Muscle of leg (tissue), 16 donors: ENCODE measurements at places on chromosomes 1 and 21. TPM values are rescaled to one million over a fixed set of nuclear protein-coding genes. Genes with fewer than 3 reads are reported as not detected.
A peak's percentile ranks its signal among the peaks of the same experiment; 100 is the strongest.

DNA sequence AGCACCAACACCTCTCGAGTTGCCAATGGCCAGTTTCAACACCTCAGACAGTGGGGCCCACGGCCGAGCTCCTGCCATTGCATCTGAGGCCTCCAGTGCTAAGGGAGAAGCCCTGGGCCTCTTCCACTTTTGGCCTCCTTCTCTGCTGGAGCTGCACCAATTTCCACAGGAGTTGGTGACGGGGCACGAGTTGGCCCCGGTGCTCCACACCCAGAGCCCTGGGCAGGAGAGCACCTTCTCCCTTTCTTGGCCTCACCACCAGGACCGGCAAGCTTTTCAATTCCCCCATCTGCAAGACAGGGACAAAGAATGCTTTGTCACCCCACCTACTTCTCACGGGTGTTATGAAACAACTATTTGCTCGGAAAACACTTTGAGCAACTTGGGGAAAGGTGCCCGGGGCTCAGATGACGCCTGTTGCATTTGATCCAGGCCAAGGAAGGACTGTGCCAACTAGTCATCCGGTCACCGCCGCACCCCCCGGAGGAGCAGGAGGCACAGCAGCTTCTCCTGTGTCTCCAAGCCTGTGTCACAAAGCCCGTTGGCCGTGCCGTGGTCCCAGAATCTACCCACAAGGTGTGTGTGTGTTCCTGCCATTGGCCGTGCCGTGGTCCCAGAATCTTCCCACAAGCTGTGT is 55.2 kb downstream of the TOMM20 start:
- peak; percentile 41 for DNase-seq

GRCh38 chr1:13820055-13820454 is 120.1 kb downstream of the PRDM2 start:
- DNase-seq: no peak

DNA sequence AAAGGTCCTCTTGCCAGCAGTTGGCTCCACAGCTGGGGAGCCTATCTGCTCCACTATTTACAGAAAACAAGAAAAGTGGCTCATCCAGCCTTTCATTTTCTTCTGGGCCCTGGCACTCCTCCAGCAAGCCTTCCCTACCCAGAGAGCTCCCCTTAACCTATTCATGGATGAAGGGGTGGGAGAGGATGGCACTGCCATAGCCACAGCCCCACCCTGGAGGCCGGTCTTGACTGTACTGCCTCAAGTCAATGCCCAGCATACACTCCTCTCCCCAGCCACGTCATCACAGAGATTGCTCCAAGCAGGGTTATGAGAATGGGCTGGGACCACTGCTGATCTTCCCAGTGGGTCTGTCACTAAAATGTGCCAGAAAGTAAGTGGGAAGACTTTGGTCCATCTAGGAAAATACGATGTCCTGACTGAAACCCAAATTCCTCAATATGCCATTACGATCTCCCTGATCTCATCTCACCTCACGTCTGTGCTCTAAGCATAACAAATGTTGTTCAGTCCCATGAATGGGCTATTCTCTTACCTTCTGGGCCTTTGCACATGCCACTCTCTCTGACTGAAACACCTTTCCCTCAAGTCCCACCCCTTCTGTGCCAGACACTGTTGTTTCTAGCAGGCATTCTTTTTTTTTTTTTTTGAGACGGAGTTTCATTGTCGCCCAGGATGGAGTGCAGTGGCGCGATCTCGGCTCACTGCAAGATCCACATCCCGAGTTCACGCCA is 21.4 kb upstream of the PTAFR start:
- DNase-seq: no peak

- no peak for DNase-seq
These were observed 215.9 kb downstream of the TOMM20 start for GRCh38 chr1:234912548-234913277.

DNA sequence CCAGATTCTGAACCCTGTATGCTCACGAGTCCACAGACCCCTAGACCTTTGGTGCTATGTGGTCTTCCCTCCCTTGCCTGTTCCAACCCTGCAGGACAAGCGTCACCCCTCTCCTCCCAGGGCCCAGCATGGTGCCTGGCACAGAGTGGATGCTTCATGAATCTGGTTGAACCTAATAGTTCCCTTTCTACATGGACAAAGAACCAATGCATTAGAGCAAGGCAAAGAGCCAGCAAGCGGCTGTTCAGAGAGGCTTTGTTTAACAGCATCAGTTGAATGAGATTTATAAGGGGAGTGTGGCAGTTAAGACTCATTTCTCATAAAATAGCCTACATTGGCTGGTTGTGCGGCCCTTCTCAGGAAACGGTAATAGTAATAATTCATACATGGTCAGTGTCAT is 14.9 kb downstream of the SLC26A9 start:
- DNase-seq: no peak

- DNase-seq: no peak
These were observed 817 bp downstream of the KLHL17 start for GRCh38 chr1:961132-961669.

DNA sequence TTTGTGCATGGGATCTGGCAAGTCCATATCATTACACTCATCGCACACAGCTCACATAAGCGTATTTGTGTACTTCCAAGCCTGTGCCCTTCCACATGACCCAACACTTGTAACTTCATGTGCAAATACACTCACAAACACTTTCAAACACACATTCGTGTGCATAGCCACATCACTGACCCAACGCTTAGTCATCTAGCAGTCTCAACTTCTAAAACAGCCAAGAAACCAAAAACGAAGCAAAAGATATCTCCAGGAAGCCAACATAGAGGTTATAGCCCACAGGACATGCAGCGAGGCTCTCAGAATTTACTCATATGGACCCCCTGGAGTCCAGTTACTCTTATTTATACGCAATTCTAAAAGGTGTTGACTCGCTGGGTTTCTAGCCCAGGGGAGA is 10.9 kb upstream of the GOLT1A start:
- no peak for DNase-seq

DNA sequence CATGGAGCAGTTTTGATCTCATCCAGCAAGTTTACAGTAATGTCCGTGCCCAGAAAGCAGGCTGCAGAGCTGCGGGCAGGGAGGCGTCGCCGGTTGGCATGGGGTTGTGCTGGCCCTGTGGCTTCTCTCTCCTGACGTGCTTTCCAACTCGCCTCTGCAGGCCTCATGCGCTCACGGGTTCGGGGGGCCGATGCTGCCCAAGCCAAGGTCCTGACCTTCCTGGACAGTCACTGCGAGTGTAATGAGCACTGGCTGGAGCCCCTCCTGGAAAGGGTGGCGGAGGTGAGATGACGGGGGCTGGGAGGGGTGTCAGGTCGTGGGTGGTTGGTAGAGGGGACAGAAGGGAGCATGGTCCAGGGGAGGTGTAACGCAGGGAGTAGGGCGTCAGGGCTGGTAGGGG is 176.1 kb downstream of the GALNT2 start:
- DNase-seq: no peak

DNA sequence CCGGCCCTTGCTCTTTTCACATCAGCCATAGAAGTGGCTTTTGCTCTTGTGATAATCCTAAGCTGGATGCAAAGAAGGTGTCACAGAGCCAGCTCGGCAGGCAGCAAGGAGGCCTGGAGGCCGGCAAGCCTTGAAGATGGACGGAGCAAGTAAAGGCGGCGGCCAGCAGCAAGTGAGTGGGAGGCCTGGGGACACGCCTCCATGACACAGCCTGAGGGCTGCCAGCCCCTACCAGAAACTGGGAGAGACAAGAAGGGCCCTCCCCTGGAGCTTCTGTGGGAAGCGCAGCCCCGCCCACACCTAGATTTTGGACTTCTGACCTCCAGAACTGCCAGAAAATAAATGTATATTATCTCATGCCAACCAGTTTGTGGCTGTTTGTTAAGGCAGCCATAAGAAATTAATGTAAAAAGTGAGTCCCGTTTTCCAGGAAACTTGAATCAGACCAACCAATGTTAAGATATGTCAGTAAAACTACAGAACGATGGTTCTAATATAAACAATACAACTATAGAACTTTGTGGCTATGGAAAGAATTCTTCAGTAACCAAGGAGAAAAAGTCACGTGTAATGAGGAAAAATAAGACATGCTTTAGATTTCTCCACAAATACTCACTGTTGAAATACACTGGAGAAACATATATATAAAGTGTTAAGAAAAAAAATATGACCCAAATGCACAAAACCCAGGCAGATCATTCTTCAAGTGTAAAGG is 49.9 kb downstream of the BACE2 start:
- DNase-seq: peak; percentile 81

DNA sequence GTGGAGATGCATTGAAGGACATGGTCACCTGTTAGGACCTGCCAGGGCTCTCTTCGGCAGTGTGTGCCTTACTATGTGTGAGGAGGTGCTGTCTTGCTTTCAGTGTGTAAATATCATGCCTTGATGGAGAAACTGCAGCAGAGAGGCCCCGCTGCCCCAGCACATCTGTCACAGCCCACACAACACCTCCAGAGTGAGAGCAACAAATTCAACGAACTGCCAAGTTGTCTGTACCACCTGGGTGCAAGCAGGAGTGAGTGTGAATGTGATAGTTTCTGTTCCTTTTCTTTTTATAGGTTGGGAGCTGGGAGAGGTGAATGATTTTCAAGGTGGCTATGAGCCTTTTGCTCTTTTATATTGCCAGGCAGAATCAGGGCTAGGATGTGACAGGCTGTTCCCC is 114.6 kb upstream of the KIAA0040 start:
- DNase-seq: no peak

- DNase-seq: peak; percentile 47
These were observed 529 bp downstream of the MPZL1 start for GRCh38 chr1:167722152-167722869.

GRCh38 chr1:230067871-230068620 is 1.0 kb downstream of the GALNT2 start:
- peak; percentile 43 for DNase-seq

DNA sequence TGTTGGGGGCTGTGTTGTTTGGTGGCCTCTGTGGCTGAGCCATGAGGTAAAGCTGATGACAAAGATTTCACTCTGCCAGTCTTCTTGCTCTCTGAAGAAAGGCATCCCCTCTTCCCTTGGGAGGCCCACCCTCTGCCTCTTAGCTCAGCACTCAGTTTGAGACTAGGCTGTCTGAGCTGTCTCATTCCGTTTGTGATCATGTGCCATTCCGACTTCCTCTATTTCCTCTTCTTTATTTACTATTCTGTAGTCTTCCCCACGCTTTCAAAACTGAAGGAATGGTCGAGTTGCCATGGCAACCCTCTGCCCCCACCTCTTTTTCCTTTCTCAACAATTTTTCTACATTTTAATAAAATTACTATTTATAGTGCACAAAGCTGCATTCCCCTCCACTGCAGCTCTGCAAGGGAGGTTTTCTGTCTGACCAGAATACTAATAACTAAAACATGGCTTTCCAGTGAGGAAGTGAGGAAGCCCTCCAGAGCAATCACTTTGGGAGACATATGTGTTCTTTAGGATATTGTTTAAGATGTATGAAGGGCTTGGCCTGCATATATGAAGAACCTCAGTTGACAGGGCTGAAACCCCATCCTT is 30.8 kb downstream of the KCNA3 start:
- peak; percentile 32 for DNase-seq

- no peak for DNase-seq
These were observed 55.9 kb downstream of the CNST start for GRCh38 chr1:246622035-246622652.

DNA sequence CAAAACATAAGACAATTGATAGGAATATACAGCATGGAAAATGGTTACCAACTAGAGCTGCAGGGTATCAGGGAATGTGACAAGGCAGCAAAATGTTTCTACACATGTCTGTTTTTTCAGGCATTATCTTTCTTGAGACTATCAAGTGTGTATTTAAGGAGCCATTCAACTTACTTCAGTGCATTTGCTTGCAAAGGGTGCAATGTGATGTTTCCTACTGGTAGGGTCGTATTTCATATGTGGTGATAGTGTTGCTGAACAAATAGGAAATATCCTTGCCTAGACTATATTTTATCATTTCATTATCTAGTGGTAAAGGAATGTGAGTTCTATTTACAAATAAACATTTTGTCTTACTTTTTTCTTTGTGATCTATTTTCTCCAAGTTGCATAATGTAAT is 42.4 kb downstream of the PTPRC start:
- no peak for DNase-seq

DNA sequence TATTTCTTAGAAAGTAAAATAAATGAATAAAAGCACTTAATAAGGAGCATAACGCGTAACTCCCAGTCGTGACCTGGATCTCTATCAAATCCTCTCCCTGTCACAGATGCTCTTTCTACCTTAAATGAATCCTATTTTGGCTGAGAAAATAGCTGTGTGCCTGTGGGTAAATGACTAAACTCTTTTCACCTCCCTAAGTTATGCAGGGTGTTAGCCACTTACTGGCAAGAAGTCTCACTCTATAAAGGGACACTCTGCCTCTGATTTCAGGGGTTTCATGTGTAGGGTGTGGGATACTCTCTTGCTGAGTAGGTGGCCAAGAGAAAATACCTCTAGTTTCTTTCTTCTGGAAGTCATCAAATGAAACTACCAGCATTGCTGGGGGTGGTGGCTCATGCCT is 24.3 kb upstream of the PPP1R15B start:
- no peak for DNase-seq

Gene NRIP1
- 75.4 TPM for total RNA-seq

Gene LY9
- 0.13 TPM for total RNA-seq

Gene EVI5
- 31.7 TPM for total RNA-seq

Gene RBBP5
- 10.6 TPM for total RNA-seq
